ENCODE measurements at places on chromosomes 7 and 10.

- no peak for DNase-seq
Measured at GRCh38 chr10:34773636-34774630, 41.2 kb downstream of the PARD3 start.

DNA sequence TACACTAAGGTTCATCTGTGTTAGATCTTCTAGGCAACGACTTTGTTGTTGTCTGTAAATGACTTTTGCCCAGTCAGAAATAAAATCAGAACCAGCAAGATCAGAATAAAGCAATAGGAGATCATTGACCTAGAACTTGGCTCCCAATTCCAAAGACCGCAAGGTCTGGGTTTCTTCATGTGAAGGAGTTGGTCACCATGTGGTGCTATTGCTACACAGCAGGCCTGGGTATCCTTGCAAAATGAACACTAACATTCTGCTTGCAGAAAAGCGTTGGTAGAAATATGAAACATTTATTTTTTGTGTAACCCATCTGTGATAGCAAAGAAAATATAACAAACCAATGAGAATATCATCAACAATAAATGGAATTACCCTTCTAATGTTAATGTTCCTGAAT lies 831.0 kb downstream of the NXPH1 start:
- no peak for DNase-seq

GRCh38 chr7:155206318-155207020 lies 91.2 kb upstream of the INSIG1 start:
- peak; percentile 89 for DNase-seq

DNA sequence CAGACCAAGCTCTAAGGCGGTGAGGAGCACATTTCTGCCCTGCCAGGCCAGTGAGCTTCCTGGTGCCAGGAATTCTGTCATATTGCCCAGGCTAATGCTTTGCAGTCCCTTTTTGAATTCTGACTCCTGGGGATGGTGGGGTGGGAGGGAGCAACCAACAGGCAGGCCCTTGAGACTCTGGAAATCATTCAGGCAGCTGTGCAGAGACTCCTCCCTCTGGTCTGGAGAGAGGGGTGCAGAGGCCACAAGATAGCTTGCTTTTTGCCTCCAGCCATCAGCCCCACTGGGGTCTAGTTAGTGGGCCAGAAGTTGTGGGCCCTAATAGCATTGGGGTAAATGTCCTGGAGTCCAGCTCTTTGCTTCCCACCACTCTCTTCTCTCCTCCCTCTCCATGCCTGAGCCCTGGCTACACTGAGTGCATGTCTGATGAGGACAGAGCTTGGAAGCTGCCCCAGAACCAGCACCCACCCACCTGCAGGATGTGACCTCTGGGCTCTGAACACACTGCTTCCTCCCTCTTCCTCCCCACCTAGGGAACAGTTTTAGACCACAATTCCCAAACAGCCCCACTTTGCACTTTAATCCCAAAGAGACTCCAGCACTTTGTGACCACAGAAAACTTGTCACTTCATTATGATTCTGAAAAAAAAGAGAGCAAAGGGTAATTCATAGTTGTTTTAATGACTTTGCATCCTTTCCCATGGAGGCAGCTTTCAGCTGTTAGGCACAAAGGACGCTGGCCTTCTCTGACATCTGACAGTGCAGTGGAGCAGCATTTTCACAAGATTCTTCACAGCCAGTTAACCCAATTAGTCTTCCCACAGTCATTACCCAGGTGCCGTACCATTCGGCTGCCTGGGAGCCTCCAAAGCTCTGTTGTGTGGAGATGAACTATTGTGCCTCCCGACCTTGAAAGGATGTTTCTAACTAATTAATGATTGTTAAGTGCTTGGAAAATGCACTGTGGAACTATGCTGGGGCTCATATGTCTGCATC lies 262.5 kb downstream of the TRIL start:
- peak; percentile 62 for DNase-seq

GRCh38 chr7:55022002-55022985 lies 3.5 kb downstream of the EGFR start:
- DNase-seq: no peak

- DNase-seq: no peak
Measured at GRCh38 chr7:127035203-127035849, 217.4 kb downstream of the GRM8 start.

GRCh38 chr7:77258014-77258413 lies 58.4 kb upstream of the FGL2 start:
- DNase-seq: no peak

DNA sequence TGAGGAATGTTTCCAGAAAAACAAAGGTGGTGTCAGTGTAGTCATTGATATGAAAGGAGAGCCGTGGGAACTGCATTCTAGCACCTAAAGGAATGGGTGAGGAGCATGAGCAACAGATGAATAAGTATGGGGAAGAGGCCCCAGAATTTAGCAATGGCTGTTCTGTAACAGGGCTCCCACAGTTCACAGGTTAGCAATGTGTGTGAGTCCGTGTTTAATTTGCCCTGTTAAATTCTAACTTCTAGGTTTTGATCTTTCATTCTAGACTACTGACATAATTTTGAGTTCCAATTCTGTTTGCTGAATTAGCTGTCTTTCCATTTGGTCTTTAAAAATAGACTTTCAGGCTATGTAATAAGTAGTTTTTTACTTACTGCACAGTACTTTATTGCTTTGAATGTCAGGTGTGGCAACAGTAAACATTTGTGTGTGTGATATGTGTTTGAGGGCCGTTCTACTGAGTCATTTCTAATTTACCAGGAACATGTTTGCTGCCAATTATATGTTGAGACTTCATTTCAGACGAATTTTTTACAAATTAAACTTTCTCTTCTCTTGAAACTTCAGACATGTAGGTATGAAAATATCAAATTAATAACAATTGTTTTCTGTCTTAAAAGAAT lies 8.8 kb downstream of the STK17A start:
- no peak for DNase-seq

DNA sequence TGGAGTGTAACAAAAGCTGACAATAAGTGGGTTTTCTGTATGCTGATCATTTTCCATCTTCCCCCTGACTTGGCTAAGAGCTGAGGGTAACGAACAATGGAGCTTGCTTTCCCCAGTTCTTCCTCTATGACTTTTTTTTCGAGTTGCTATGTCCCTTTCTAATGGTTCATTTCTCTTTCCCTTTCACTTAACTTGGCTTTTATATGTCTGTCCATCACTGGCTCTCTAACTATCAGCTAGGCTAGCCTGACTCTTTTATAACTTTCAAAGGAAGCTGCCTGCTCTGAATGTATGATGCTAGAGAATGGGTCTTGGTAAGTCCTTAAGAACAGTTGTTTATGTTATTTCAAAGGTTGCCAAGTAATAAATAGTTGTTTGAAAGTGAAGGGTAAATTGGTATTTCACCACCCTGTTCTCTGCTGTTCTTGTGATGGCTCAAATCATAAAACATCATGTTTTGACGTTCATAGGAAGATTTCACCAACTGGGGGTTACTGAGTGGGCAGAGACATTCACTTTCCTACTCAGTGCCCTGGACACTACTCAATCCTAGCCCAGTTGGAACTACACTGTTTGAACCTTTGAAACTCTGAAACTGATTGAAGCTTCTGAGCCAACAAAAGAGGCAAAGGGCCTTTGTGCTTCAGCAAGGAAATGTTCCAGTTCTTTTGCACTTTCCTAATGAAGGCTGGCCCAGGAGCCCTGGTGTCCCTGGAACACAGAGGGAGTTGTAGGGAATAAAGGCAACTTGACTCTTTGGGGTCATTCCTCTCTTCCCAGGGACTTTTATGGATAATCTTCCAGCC lies 85.4 kb upstream of the PHYHIPL start:
- no peak for DNase-seq

GRCh38 chr10:42869977-42870350 lies 87.4 kb downstream of the BMS1 start:
- no peak for DNase-seq

GRCh38 chr7:158410720-158411119 lies 176.9 kb downstream of the PTPRN2 start:
- DNase-seq: no peak

- DNase-seq: no peak
Measured at GRCh38 chr10:43093423-43094076, 16.7 kb downstream of the RET start.

DNA sequence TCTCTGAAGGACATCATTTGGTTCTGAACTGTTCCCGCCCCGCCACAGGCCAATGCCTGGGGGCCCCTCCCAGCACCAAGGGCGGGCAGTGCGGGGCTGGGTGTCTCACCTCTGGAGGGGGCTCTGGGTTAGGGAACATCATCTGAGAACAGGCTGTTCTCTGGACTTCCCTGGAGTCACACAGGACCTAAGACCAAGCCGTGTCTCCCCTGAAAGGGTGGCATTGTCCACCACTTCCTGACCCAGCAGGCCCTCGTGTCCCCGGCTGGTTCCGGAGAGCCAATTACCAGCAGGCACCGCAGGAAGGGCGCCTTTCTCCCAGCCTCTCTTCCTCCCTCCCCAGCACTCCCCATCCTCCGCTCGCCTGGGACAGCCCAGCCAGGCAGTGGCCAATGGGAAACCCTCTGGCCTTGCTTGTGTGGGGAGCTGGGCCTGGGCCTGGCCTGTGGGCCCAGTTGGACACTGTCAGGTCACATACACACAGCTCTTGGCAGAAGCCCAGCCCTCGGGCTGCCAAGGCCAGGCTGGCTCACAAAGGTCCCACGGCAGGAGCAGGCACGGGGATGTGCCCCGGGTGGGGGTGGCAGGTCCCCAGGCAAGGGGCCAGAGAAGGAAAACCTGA lies 119.5 kb downstream of the SPDYE5 start:
- peak; percentile 86 for DNase-seq

GRCh38 chr10:10869592-10869991 lies 148.1 kb upstream of the CELF2 start:
- DNase-seq: no peak

DNA sequence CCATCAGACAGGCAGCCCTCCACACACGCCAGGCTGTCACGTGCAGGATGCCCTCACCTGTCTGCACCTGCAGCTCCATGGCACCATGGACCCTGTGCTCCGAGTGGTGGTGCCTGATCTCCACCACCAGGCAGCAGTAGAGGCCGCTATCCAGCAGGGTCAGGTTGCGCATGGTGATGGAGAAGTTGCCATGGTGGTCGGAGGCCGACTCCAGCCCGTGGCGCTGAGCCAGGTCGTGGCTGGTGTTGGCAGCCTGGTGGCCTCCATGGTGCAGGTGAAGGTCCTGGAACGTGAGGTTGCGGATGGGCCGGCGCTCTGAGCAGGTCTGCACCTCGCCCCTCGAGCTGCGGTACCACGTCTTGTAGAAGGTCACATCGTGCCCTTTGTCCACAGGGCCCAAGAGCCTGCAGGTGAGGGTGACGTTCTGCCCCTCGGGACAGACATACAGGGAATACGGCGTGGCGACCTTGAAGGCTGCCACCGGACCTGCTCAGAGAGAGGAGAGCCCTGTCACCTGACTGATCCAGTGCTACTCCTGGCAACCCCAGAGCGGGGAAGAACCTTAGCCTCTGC lies 11.7 kb downstream of the VSIR start:
- DNase-seq: no peak

GRCh38 chr7:72403458-72404076 lies 8.6 kb downstream of the CALN1 start:
- no peak for DNase-seq

DNA sequence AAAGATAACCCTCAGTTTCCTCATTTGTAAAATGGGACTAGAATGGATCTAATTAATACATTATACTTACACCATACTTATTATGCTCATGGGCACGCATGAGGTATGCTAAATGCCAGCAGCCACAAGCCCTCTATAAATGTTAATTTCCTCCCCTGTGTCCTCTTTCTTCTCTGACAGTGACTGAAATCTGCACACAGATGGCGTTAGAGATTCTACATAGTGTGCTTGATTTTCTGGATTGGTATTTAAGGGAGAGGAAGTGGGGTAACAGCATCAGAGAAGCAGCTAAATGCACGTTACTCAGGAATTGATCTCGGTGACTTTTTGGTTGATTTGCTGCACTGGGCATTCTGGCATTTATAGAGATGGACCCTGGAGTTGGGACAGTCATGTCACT lies 568.5 kb downstream of the CALN1 start:
- no peak for DNase-seq

DNA sequence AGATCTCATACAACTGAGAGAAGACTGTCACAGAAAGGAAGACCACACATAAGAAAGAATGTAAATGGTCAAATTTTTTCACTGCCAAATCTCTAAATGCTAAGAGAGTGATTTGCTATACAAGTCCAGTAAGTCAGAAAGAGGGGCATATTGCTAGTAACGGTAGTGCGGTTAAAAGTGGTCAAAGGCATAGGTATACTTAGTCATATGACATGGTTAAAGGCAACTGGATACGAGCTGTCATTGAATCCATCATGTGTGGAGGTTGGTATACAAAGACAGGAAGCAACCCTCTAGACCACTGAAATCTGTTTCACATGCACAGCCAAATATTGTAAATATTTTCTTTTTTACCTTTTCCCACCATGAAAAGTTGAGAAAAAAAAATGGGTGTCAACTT lies 4.8 kb downstream of the INHBA start:
- no peak for DNase-seq

DNA sequence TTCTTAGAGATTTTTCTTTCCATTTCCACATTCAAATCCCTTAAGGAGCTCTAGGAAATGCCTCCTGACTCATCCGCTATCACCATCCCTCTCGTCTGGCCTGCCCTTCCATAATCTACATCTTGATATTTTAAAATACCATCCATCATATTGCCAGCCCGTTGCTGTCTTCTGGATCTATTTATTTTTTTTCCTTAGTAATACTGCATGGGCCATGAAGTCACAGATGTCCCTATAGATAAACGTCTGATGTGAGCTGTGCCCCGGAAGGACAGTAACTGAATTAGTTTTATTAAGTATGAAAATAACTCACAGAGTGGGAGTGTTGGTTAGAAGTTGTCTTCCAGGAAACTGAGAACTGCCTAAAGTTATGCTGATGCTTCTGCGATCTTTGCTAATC lies 76.2 kb downstream of the KLF6 start:
- no peak for DNase-seq
